Stimulated activated CD8-positive, alpha-beta memory T cell treated with anti-CD3 and anti-CD28 coated beads, Interleukin-2, amount 100 ng/mL, for 48 hours (primary cell): ENCODE measurements at places on chromosomes 6 and 20.
A peak's percentile ranks its signal among the peaks of the same experiment; 100 is the strongest.

GRCh38 chr6:429515-430121 is 38.1 kb downstream of the IRF4 start:
- DNase-seq = no peak

DNA sequence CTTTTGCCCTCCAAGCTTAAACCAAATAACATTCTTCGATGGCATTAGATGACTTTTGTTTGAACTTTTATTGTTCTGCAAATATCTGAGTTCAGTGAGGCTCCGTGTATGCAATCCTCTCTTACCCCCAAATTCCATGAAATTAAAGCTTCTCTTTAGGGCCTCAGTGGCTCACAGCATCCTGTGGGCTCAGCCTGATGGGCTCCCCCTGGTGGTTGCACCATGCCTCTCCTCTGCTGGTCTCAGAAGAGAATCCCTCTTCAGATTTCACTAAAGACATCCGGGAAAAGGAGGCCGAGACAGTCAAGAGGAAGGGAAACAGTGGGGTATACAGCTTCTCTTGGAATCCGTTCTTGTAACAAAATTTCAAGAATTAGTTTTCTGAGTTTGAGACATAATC is 331.6 kb upstream of the NT5E start:
- no peak for DNase-seq

DNA sequence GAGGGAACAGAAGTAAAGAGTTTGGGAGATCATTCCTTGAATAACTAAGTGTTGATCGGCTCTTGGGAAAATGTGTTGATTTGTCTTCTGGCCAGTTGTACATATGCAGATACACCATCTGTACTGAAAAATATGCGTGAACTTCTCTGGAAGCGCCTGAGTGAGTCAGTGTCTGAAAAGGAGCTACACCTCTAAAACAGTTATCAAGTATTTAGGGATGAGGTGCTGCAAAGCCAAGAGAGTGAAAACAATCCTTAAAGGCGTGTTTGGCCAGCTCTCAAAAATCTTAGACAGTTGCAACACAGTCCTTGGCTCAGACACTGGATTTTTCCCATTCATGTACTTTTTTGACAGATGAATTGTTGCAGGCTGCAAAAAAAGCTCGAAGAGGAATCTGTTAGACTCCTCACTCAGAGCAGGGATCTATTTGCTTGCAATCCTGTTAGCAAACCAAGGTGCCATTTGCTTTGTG is 61.3 kb downstream of the BMP6 start:
- no peak for DNase-seq

DNA sequence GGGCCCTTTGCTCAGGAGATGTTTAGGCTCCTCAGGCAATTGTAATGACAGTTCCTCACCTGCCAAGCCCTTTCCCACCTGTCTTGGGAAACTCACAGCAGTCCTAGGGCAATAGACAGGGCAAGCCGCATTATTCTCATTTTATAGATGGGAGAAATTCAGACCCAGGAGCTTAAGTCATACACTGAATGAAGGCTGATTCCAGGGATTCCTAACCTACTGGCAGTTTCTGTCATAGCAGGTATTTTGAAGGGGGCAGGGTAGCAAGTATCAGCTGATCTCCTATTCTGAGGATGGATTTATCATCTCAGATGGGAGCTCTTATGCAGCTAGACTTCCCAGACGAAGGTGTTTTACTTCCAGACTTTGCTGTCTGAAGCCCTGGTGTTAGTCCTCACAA is 61.4 kb upstream of the MYL9 start:
- no peak for DNase-seq

DNA sequence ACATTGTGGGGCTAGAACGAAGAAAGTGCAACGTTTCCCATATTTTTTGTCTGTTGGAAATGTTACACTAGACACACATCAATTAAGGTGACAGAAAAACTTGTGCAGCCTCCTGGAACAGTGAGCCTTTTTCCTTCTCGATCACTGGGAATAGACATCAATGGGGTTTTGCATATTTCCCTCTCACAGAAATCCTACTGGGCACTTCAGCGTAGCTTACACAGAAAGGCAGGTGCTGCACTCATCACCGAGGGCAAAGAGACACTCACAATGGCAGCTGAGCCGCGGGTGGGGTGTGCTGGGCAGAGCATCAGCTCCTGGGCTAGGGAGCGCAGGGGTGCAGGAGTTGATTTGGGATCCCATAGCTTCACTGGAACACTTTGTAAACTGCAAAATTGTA is 64.5 kb downstream of the THBS2 start:
- no peak for DNase-seq

DNA sequence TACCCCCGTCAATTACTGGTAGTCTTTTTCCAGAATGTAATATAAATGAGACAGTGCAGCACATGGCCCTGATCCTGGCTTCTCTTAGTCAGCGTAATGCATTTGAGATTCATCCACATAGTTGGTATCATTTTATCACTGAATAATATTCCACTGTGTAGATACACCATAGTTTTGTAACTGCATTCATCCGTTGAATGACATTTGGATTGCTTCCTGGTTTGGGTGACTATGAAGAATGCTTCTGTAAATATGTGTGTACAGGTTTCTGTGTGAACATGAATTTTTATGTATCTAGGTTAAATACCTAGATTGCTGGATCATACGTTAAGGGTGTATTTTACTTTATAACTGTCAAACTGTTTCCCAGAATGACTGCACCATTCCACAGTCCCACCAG is 62.6 kb upstream of the STMND1 start:
- no peak for DNase-seq

DNA sequence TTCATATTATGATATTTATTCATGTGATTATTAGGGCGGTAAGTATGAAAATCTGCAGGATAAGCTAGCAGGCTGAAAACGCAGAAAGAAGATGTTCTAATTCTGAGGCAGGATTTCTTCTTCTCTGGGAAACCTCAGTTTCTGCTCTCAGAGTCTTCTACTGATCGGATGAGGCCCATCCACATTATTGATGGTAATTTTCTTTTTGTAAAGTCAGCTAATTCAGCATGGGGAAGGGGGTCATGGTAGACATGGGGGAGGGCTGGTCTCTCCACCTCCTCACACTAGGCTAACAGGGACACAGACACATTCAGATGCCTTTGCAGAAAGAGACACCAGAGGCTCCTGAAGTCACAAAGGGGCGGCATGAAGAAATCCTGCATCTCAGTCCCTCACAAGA is 21.7 kb upstream of the MICA start:
- no peak for DNase-seq

DNA sequence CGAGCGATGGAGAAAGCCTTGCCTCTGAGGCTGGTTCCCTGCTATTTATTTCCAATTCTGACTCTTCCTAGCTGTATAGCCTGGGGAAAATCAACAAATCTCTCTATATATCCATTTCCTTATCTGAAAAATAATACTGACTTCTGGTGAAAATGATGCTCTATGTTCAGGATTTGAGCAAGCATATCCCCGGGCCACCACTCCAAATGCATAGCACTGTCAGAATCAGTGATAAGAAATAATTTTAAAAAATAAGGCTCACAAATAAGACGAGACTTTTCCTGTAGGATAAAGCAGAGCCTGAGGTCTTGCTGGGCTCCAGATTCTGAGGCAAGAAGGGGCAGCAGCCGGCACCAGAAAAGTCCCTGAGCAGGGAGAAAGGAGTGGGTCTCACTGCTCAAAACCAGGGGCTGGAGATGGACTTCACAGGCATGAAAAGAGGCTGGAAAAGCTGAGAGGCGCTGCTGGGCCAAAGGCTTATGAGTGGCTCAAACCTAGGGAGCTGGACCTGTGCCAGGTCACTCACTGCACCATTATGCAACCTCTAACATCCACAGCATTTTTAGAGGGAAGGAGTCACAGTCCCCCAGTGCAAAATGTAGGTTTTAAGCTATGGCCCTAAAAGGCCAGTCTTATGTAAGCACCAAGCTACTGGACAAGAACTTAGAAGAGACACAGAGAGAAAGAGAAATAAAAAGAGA is 48.1 kb upstream of the SLC17A4 start:
- no peak for DNase-seq

GRCh38 chr6:105138141-105138540 is 41.7 kb downstream of the POPDC3 start:
- DNase-seq = no peak

DNA sequence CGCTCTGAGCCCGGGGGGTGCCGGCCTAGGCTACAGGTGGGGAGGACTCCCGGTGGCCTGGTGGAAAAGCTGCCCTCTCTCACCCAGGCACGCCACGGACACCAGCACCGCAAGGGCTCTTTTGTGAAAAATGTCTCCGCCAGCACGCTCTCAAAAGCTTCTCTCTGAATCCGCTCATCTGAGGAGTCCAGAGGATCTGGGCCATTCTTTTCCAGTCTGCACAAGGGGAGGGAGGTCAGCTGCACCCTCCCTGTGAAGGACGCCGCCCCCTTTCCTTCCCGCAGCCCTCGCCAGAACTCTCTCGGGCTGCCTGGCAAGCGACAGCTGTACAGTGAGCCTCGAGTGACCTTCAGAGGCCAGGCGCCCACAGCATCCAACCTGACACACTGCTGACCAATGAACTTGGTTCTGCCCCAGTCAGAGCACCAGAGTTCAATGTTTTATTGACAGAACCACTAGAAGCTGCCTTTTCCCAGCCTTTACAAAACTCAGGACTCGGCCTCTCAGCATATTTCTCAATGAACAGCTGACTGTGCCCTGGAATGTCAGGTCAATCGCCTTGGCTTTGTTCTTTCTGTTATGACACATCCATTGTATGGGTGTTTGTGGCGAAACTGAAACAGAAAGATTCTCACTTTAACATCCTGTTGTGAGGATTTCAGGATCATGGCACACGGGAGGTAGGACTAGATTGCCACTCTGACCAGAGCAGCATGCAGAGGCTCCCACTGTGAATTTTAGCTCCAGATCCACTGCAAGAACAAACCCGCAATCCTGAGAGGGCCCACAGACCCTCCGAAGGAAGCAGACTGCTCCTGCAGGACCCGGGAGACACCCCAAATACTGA is 26.7 kb downstream of the SERPINB9 start:
- no peak for DNase-seq

DNA sequence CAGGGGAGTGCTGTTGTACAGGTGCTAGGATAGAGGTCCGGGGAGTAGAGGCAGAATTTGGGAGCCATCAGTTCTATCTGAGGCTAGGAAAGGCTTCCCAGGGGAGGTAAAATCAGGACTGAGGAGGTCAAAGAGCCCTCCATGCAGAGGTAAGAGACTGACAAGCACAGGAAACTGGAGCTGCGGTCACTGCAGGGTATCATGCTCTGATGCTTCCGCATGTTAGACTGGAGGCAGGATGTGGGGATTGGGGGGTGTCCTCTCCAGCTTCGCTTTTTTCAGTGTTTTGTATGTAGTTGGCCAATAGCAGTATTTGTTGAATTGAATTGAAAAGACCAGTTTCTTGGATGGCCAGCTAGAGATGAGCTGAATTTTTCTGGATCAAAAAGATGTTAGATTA is 87.8 kb downstream of the SLC22A3 start:
- no peak for DNase-seq

- no peak for DNase-seq
These were observed 89.8 kb upstream of the ATXN1 start for GRCh38 chr6:16851044-16851540.

- DNase-seq = no peak
These were observed 47.9 kb upstream of the ID4 start for GRCh38 chr6:19789100-19789803.

DNA sequence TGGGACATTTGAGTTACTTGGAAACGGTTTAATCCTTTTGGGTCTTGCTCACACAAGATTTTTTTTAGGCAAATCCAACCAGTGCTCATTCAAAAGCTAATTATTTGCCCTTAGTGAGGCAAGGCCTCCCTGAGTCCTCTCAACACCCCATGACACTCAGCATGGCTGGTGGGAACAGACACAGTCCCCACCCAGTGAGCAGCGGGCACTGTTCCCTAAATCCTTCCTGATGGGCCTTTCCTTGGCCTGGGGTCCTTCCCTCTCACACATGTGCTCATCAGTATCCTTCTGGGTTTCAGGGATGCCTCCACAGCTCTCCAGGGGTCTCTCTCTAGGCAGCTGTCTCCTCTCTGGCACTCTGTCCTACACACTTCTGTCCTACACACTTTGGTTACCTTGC is 28.0 kb downstream of the PLAGL2 start:
- DNase-seq = no peak

- DNase-seq = no peak
These were observed 1.9 kb downstream of the SIRPB2 start for GRCh38 chr20:1489325-1489724.

GRCh38 chr6:16163535-16164300 is 34.8 kb downstream of the MYLIP start:
- no peak for DNase-seq

DNA sequence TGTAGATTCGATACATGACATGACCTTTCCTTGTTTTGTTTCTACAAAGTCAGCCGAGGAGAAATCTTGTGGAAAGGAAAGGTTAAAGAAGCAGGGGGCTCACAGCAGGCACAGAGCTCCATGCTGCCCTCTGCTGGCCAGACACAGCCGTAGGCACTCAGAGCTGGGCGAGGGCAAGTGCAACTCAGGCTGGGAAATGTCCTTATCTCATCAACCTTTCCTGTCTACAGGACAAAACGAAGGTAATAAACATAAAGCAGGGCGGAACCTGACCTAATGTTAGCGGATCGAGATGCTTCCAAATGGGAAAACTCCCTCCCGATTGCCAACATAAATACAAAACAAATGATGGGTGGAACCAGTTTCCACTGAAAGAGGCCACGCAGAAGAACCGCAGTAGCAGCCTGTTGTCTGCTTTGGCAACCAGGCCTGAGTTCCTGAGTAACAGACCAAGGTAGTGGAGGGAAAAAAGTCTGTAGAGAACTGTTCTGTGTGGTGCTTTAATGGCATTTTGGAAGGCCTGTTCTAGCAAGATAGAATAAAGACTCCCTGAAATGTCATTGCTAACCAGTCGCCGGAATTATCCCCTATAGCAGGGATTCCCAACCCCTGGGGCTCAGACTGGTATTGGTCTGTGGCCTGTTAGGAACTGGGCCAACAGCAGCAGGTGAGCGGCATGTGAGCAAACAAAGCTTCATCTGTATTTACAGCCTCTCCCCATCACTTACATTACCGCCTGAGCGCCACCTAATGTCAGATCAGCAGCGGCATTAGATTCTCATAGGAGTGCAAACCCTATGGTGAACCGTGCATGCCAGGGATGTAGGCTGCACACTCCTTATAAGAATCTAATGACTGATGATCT is 85.2 kb downstream of the MBOAT1 start:
- DNase-seq = peak; percentile 52

GRCh38 chr6:107083047-107083768 is 32.1 kb downstream of the BEND3 start:
- no peak for DNase-seq

GRCh38 chr20:517221-517620 is 26.4 kb downstream of the CSNK2A1 start:
- no peak for DNase-seq

DNA sequence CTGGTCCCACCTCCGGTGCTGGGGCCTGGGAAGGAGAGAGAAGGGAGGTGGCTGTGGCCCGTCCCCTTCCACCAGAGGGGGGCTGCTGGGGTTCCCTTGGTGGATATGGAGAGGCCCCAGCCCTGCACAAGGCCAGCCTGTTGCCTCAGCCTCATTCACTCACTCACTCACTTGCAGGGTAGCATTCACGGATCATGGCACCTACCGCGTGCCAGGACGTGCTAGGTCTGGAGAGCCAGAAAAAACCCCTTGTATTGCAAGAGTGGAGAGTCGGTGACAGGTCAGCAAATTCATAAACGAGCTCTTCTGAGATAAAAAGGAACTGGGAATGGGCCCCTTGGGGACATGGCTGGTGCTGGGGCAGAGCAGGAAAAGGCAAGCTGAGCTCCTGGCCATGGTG is 6.4 kb upstream of the ZBTB46 start:
- DNase-seq = no peak
